ENCODE measurements at places on chromosomes 4 and X. TPM values are rescaled to one million over a fixed set of nuclear protein-coding genes. Genes with fewer than 3 reads are reported as not detected.

STOX2 gene
- 3.0 TPM for total RNA-seq

HTN3 gene
- not detected for total RNA-seq

RAB33B gene
- total RNA-seq = 2.2 TPM

FMR1NB gene
- total RNA-seq = not detected

KDR gene
- 0.03 TPM for total RNA-seq

PITX2 gene
- 1.1 TPM for total RNA-seq

PAGE2B gene
- total RNA-seq = not detected

GYPE gene
- total RNA-seq = not detected

HTN1 gene
- not detected for total RNA-seq

TMEM144 gene
- total RNA-seq = 4.7 TPM

AMTN gene
- total RNA-seq = not detected

JAKMIP1 gene
- not detected for total RNA-seq

RPL10 gene
- total RNA-seq = 5,695 TPM

TMPRSS11D gene
- total RNA-seq = not detected

MGAT4D gene
- not detected for total RNA-seq

PRKG2 gene
- total RNA-seq = 0.78 TPM

KIT gene
- not detected for total RNA-seq

EGF gene
- total RNA-seq = 0.35 TPM

PARM1 gene
- 0.72 TPM for total RNA-seq

SPANXB1 gene
- total RNA-seq = 3.0 TPM

ANOS1 gene
- 0.03 TPM for total RNA-seq

F8A2 gene
- total RNA-seq = not detected

POU3F4 gene
- not detected for total RNA-seq

PDE5A gene
- 0.27 TPM for total RNA-seq

SPANXC gene
- 0.44 TPM for total RNA-seq

PF4V1 gene
- total RNA-seq = not detected

RNF113A gene
- 33.8 TPM for total RNA-seq

TMPRSS11F gene
- not detected for total RNA-seq

FGF13 gene
- not detected for total RNA-seq
